ENCODE measurements at places on chromosomes 3 and 15.

GRCh38 chr3:36674816-36675215 is 89.5 kb downstream of the DCLK3 start:
- DNase-seq: no peak

- DNase-seq: no peak
Observed at GRCh38 chr3:11757441-11757875, 89.2 kb downstream of the TAMM41 start.

GRCh38 chr3:61111825-61112224 is 139.4 kb downstream of the FHIT start:
- no peak for DNase-seq

- DNase-seq: no peak
Observed at GRCh38 chr3:156825795-156826143, 384 bp upstream of the LEKR1 start.

DNA sequence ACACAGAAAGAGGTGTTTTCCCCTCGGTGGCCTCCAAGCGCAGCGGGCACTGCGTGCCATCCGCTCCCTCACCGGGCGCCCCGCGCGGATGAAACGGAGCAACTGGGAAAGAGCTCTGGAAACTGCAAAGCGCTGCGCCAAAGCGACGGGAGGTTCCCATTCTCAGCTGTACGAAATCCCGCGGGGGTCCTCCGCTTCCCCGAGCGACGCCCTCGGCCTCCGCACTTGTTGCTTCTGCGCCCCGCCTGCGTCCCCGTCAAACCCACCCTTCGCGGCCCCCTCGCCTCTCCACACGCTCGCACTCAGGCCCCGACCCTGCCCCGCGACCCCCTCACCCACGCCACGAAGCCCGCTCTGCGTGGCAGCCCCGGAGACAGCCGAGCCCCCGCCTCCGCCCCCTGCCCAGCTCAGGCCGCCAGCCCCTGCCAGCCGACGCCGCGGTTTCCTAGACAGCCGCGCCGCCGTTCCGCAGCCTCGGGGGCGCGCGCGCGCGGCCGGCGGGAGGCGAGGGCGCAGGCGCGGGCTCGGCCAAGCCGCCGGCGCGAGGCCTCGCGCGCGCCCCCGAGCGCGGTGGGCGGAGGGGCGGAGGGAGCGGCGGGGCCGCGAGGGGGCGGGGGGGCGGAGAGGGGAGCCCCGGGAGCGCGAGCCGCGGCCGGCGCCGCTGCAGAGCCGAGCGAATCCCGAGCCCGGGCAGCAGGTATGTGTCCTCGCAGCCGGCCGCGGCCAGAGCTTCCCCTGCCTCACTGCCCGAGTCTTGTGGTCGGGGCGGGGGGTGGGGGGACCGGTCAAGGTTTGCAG is at the start of gene TMEM266:
Gene TMEM266, plus strand, starts transcription at position 666 of the 798 bp plus-strand sequence. CDS start 74,279 bp downstream, outside the sequence.
- DNase-seq: no peak

GRCh38 chr3:52743721-52744120 is 27.0 kb downstream of the NEK4 start:
- no peak for DNase-seq

DNA sequence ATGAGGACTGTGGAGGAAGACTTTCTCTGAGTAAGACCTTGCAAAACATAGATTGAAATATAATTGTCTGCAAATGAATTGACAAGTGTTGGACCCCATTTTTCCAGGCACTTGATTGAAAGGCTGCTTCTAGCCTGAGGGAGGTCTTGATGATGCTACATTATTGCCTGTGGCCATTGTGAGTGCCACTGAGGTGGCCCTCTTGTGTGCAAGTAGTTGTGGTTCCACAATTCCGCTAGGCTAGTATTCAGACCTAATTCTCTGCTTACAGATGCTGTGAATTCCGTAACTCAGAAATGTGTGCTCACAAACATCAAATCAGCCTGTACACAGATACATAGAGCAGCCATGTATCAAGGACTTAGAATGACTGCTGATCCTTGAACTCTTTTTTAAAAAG is 34.7 kb downstream of the FNDC3B start:
- no peak for DNase-seq

DNA sequence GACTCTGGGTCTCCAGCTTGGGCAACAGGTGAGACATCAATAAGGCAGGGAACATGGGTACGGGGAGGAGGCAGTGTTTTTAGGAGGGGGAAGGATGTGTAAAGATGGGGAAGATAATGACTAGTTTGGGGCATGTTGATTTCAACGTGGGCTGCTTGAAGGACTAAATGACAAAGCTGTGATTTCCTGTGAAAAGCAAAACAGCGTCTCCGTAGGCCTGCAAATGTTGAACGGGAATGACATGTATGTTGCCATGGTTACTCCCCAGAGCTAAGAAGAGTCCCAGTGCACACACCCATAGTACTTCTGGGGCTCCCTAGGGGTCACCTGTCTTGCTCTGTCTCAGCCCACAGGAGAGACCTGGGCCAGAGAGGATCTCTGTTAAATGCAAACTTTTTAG is 71.3 kb upstream of the ETV5 start:
- no peak for DNase-seq

GRCh38 chr3:114874522-114874971 is 272.5 kb downstream of the ZBTB20 start:
- DNase-seq: no peak

GRCh38 chr3:49134471-49135265 is 1.8 kb upstream of the LAMB2 start:
- no peak for DNase-seq

DNA sequence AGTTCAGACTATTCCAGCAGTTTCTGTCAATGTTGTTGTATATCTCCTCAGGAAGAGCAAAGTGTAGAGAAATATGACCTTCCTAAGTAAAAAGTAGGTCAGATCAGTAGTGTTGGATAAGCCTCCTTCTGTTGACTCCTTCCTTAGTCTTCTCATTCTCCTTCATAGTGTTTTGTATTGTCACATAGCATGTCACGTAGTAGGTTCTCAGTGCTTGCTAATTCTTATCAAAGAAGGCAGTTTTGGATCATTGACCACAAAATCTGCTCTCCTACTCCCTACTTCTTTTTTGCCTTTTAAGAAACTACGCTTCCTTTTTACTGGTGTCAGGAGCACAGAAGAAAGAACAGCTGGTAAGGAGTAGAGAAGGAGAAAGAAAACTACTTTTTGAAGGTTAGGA is 1.0 kb upstream of the MGA start:
- DNase-seq: no peak

- peak; percentile 84 for DNase-seq
Observed at GRCh38 chr15:99732751-99733267, 428 bp downstream of the LYSMD4 start.

DNA sequence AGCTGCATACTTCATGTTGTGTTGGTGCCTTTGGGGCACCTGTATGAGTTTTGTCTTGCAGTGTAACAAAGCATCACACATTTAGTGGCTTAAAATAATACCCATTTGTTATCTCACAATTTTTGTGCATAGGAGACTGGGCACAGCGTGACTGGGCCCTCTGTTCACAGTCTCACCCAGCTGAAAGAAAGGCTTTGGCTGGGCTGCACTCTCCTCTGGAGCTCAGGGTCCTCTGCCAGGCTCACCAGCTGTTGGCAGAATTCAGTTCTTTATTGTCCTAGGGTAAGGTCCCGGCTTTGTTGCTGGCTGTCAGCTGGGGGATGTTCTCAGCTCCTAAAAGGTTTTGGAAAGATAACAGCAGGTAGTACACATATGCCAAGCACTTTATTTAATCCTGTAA is 263.3 kb downstream of the CLSTN2 start:
- DNase-seq: no peak

GRCh38 chr15:77710206-77710605 is 77.5 kb upstream of the LINGO1 start:
- DNase-seq: no peak

GRCh38 chr3:34724916-34725499 is 914.3 kb upstream of the ARPP21 start:
- no peak for DNase-seq

- no peak for DNase-seq
Observed at GRCh38 chr3:17059989-17060550, 175.3 kb downstream of the PLCL2 start.

- DNase-seq: no peak
Observed at GRCh38 chr3:177345973-177346503, 148.8 kb upstream of the TBL1XR1 start.

DNA sequence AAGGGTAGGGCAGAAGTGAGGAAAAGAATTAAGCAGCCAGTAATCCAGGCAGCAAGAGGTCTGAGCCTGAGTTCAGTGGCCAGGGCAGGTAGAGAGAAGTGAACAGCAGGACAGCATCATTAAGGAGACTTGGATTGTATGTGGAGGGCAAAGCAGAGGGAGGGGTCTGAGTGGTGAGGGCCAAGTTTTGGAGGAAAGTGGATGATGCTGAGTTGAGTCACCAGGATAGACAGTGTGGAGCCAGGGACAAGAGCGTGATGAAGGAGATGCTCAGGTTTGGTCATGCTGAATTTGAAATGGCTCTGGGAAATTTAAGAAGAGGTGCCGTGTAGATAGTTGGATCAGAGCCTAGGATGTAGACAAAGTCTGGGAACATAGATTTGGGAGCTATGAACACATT is 93.1 kb downstream of the ARHGEF26 start:
- DNase-seq: no peak

GRCh38 chr3:155995525-155996370 is 124.6 kb upstream of the KCNAB1 start:
- no peak for DNase-seq

DNA sequence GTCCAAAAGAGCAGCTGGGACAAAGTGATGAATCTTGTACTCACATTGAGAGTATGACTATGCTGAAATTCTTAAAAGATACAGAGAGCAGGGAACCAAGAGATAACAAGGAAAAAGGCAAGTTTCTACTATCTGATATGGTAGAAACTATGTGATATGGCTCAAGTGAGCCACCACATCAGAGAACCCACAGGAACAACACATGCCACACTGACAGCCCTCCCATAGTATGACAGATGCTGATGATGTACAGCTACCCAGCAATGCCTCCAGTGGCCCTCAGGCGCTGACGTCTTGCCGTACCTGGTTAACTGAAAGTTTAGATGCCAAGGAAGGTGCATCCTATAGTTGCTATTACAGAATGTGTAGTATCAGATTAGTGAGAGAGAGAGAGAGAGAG is 42.4 kb downstream of the CHAC1 start:
- DNase-seq: no peak

DNA sequence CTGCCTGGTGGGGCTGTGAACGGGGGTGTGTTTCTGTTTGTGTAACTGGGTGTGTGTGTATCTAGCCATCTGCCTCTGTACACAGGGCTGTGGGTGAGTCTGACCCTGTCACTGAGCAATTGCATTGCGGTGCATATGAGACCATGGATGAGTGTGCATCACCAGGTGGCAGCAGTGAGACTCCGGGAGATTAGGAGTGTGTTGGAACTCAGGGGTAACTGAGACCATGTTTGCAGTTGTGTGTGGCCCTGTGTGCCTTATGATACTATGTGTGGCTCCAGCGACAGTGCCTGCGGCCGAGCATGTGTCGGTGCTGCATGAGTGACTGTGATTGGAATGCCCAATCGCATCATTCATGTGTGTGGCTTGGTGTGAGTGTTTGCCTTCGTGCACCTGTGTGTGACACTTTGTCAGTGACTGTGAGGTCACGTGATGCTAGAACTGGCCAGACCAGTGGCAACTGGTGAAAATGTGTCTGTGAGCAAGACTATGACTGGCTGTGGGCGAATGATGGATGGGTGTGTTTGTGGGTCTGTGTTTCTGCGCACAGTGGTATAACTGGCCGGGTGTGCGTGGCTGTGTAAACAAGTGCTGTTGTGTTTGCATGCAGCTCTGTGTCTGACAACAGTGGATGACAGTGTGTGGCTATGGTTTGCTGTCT is 14.0 kb downstream of the VILL start:
- DNase-seq: peak; percentile 91

DNA sequence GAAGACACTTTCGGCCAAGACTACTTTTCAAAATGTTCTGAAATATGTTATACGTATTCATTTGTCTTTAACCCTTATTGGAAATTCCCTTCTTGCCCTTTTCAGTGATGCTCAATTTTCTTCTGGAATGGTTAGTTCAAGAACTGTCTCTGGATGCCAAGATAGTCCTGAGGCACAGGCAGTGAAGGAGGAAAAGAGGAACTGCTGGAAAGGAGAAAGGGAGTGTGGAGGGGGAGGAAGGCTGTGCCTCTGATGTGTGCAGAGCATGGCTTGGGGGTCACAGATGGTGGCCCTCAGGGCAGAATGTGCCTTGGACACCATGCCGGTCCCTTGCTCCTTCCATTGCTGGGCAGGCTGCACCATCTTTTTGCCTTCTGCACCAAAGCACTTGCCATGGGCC is 73.7 kb downstream of the CEP63 start:
- no peak for DNase-seq

- no peak for DNase-seq
Observed at GRCh38 chr3:129441215-129441614, 1.2 kb downstream of the IFT122 start.

DNA sequence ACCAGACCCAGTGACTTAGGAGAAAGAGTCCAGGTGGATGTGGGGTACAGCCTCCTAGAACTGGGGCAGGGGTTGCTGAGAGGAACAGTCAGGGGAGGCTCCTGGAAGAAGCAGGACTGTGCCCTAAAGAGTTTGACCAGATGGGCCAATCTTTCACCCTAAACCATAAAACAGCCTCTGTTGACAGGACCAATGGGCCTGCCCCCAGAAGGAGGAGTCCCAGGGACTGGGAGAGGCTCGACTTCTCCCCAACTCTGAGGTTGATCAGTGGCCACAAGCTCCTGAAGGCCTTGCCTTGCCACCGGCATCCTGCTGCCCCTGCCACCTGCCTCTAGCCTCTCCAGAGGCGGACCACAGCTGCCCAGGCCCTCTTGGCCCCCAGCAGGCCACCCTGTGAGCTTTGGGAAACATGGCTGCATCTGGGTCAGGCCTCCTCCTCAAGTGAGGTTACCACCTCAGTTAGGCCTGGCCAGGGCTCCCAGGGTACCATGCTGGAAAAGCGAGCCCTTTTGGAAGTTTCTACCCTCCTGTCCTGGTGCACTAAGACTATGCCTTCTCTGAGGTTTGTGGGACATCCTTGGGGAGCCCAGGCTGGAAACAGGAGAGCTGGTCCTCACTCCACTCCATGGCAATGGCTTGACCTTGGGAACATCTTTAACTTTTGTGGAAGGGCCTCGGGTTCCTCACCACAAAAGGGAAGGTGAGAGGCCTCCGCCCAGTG is 2.8 kb downstream of the VIPR1 start:
- DNase-seq: peak; percentile 38

DNA sequence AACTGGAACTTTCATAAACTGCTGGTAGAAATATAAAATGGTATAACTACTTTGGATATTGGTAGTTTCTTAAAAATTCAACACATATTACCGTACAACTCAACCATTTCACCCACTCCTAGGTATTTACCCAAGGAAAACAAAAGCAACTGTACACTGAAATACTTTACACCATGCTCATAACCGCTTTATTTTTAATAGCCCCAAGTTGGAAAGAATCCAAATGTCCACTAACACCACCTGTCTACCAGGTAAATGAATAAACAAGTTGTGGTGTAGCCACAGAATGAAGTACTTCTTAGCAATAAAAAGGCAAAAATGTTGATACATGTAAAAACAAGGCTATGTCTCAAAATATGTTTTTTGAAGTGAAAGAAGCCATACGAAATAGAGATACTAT is 215.9 kb upstream of the PEX5L start:
- no peak for DNase-seq

GRCh38 chr15:92468991-92469390 is 75.3 kb downstream of the ST8SIA2 start:
- DNase-seq: no peak

- DNase-seq: no peak
Observed at GRCh38 chr3:170835336-170835735, 34.7 kb downstream of the RPL22L1 start.

- DNase-seq: no peak
Observed at GRCh38 chr3:162534431-162534830, 1037.8 kb downstream of the OTOL1 start.
